ENCODE measurements at places on chromosomes 16 and 17.
A peak's percentile ranks its signal among the peaks of the same experiment; 100 is the strongest.

DNA sequence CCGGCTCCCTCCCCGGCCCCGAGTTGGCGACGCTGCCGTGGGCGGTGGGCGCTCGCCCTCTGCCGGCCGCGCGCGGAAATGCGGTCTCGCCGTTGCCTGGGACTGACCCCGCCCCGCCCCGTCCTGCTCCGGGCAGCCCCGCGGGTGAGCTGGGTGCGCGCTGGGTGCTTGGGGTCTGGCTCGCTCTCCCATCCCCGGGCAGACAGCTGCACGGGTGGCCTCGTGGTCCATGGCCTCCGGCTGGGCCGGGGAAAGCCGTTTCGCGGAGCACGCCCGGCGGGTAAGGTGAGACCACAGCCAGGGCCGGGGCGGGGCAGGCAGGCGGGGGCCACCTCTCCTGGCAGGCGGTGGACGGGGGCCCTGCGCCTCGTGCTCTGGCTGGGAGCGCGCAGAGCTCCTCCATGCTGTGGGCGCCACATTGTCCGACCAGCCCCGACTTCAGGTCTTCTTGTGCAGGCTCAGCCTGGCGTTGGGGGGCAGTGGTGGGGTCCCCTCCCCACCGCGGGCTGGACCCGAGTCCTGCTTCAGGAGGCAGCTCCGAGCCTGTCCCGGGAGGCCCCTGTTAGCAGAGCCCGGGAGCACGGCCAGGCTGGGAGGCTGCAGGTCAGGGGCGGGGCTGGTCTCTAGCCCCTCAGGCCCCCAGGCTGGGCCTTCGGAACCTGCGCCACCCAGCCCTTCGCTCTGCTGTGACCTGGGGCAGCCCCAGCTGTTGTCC lies 7.0 kb upstream of the C1QTNF8 start:
- peak; percentile 54 for DNase-seq

DNA sequence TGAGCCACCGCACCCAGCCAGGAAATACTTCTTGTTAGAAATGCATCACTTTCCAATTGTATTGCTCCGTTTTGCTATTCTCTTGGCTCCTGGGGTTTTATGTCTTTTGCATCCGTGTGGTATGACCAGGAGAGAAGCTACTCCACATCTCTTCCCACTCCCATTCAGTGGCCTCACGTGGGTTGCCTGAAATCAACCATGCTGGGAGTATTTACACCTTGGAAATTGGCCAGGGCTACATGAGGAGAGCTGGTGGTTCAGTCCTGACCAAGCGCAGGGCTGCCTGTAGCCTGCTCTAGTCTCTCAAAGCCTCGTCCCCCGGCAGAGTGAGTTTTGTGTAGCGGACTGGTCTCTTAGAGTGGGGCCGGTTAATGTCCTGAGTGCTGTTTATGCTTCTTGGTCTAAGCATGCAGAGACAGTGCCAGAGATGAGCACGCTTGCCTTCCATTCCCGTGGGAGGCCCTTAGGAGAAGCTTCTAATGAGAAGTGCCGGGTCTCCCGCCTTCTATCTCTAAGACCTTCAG lies 3.8 kb downstream of the WFDC1 start:
- no peak for DNase-seq

- DNase-seq, result no peak
Measured at GRCh38 chr17:13346996-13347762, 254.6 kb downstream of the HS3ST3A1 start.

- no peak for DNase-seq
Measured at GRCh38 chr17:46150216-46150963, 42.8 kb downstream of the KANSL1 start.

DNA sequence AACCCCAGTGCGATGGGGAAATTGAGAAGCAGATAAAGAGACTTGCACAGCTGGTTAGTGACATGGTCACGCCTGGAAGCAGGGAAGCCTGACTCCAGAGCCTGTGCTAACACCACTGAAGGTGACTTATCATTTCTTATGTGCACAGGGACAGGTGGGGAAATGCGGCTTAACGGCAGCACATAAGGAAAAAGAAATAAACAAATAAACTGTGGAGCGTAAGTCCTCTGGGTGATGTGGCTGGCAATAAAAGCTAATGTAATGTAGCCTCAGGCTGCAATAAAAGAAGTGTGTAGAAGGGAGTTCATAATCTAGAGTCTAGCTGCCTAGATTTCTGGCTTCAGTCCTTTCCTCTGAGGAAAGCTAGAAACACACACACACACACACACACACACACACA lies 10.6 kb downstream of the CDH11 start:
- no peak for DNase-seq

DNA sequence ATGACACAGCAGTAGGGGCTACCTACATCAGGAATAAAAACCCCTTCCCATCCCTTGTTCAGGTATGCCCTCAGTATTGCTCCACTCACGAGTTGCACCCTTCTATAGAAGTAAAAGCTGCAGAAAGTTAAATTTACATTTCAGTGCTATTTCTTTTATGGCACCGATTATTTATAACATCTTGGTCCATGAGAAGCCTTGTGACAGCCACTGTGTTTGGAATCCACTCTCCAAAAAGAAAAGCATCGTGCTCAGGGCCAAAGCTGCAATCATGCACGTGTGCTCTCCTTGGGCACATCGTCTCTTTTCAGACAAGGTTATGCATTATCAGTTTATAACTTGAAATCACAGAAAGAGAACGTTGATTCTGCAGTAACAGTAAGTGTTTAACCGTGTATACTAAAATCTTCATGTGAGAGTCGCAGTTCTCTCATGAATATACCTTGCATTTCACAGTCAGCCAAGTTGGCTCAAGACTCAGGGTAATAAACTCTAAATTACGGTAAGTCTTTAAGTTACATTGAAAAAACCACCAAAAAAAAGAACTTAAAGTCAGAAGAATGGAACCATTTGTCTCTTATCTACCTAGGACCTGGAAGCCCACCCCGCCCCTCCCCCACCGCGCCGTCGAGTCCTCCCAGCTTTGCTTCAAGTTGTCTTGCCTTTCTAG lies 189.6 kb downstream of the CPPED1 start:
- DNase-seq, result no peak

DNA sequence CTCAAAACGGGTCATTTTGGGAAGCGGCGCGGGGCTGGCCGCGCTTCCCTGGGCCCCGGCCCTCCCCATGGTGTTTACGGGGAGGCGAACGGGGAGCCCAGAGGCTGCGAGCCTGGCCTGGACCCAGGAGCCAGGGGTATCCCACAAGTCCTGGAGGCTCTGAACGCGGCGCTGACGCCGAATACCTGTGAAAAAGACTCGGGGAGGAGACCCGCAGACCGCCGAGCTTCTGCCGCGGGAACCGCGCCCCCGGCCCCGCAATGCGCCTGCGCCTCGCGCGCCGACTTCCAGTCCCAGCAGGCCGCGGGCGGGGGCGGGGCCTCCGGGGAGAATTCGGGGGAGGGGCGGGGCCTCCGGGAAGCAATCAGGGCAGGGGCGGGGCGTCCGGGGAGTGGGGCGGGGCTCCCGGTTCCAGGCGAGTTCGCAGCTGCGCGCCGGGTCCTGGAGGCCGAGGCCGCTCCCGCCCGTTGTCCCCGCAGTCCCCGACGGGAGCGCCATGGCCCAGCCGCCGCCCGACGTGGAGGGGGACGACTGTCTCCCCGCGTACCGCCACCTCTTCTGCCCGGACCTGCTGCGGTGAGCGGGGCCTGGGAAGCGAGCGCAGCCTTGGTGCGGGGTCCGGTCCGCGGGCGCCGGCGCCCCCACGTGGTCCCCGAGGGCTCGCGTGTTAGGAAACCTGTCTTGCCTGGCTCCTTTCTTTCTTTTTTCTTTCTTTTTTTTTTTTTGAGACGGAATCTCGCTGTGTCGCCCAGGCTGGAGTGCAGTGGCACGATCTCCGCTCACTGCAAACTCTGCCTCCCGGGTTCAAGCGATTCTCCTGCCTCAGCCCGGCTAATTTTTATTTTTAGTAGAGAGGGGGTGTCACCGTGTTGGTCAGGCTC lies at the start of gene DECR2:
Gene DECR2 (plus strand): TSS at position 418 of the 881 bp plus-strand sequence. CDS start 79 bp downstream, at position 497.
- DNase-seq, result peak; percentile 98

- no peak for DNase-seq
Measured at GRCh38 chr16:65572156-65572555, 450.3 kb upstream of the CDH11 start.

- no peak for DNase-seq
Measured at GRCh38 chr17:63317166-63317840, 128.8 kb downstream of the CYB561 start.

DNA sequence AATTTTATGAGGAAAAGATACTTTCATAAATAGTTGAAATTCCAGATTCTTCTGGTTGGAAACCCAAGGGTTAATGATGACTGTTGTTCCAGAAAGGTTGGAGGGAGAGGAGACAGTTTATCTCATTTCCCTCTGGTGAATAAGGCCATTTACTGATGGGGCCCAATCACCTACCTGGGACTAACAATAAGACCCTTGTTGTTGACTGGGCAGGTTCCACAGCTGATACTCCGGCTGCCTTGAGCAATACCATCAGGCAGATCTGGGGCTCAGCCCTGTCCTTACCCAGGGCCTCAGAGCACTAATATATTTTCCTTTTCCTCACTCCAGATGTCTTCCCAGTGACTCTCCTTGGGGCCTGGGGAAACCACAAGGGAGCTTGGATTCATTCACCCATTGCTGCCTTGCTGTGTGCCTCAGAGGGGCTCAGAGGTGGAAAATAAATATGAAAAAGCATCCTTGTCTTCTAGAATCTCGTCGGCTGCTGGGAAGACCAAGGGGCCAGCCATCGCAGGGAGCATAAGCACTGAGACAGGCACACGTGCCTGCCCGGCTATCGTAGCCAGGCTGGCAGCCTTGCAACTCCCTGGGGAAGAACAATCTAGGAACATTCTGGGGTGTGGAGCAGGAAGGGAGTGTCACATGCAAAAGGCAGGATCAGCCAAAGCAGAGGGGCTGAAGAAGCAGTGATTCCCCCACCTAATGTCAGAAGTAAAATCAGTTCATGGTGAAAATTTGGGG lies 54.4 kb downstream of the MPRIP start:
- DNase-seq, result no peak

GRCh38 chr16:48887646-48888210 lies 277.7 kb upstream of the N4BP1 start:
- no peak for DNase-seq

DNA sequence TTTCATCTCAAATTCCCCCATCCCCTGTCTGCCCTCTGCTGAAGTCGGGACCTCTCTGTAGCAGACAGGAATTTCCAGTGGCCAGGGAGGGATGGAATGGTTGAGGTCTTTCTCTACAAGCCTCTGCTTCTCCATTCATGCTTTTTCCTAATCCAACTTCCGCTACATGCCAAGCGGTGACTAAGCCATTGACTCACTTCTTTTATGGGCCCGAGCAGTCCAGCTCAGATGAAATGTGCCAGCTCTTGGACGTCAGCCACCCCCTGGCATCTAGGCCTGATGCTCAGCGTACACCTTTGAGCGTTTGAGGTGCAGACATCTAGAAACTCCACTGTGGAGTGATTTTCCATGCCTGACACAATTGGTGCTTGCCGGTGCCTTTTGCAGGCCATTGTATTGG lies 40.7 kb upstream of the GPR139 start:
- DNase-seq, result no peak

DNA sequence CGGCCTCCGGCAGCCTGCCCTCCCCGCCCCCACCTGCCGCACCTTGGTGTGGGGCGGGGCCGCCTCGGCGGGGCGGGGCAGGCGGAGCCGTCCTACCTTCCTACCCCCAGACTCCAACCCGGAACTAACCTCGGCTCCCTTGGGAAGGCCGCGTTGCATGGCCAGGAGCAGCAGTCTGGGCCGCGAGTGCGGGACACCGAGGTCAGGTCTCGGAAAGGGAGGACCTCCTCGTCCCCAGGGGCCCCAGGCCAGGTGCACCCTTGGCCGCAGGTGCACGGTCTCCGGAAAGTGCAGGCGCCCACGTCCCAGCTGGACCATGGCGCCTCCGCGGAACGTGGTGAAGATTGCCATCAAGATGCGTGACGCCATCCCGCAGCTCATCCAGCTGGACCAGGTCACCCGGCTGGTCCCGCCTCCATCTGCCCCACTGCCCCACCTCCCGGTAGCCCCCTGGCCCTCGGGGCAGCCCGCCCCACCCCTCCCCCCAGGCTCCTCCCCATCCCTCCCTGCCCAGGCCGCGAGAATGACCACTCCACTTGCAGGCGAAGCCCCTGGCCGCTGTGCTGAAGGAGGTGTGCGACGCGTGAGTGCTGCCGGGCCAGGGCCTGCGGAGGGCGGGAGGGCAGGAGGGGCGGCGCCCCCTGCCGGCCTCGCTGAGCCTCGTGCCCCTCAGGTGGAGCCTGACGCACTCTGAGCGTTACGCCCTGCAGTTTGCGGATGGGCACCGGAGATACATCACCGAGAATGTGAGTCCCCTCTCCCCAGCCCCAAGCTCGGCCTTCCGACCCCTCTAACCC lies at the start of gene ELMO3:
Gene ELMO3 (plus strand): TSS at position 121 of the 797 bp plus-strand sequence. CDS start 196 bp downstream, at position 317.
- no peak for DNase-seq
